ENCODE measurements at places on chromosomes 11 and 22.
A peak's percentile ranks its signal among the peaks of the same experiment; 100 is the strongest.

DNA sequence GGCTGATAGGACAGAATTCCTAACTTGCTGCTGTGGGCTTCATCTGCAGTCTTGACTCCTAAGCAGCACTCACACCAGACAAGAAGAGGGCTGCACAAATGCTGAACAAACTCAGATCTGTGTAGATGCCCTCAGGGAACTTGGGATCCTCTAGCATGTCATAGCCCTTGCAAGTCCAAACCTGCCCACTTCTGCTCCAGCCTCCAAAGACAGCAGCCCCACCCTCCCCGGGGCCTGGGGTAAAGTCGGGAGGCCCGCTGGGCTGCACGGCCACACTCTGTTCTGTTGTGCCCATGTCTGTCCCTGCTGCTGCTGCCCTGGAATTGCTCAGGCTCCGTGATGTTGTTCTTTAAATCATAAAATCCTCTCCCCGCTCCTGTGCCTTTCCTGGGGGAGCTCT lies 28.3 kb downstream of the DRD2 start:
- no peak for DNase-seq

GRCh38 chr11:1302041-1302460 lies 7.4 kb downstream of the TOLLIP start:
- no peak for DNase-seq

GRCh38 chr11:58578635-58579191 lies at the start of gene ZFP91:
Gene ZFP91 (plus strand): TSS chr11:58579063. CDS start chr11:58579282, 219 bp downstream.
- DNase-seq = peak; percentile 98

GRCh38 chr11:65043881-65044501 lies 3.0 kb downstream of the SAC3D1 start:
- no peak for DNase-seq

DNA sequence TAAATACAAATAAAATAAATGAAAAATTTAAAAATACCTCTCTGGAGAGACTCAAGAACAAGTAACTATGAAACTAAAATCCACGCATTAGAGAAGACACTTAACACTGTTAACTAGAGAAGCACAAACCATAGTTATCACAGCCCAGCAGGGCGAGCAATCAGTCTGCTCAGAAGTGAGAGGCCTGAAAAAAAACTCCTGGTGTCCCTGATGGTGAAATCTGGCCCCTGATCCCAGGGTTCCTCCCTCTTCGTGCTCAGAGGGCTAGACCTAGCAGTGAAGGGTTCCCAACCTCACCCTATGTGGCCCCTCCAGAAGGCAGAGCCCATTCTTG lies 49.7 kb upstream of the VPREB1 start:
- DNase-seq = no peak

- DNase-seq = no peak
Measured at GRCh38 chr22:19401483-19401882, 30.1 kb downstream of the HIRA start.

DNA sequence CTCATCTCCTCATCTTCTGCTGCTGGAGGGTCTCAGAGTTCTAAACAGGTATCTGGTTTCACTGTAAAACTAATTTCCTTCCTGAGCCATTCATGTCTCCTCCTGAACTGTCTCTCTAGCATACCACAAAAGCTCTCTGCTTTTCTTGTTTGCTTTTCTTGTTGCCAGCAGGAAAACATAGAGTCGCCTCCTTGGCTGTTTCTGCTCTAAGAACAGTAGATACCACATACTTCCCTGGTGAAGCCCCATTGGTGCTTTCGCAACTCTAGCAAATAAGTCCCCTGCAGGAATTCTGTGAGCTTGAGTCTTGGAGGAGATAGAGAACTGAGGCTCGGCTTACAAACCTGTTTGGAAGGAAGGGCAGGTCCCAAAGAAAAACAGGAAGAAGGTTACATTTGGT lies 7.0 kb downstream of the DIXDC1 start:
- no peak for DNase-seq

GRCh38 chr11:34252651-34253050 lies 105.2 kb downstream of the ABTB2 start:
- no peak for DNase-seq

DNA sequence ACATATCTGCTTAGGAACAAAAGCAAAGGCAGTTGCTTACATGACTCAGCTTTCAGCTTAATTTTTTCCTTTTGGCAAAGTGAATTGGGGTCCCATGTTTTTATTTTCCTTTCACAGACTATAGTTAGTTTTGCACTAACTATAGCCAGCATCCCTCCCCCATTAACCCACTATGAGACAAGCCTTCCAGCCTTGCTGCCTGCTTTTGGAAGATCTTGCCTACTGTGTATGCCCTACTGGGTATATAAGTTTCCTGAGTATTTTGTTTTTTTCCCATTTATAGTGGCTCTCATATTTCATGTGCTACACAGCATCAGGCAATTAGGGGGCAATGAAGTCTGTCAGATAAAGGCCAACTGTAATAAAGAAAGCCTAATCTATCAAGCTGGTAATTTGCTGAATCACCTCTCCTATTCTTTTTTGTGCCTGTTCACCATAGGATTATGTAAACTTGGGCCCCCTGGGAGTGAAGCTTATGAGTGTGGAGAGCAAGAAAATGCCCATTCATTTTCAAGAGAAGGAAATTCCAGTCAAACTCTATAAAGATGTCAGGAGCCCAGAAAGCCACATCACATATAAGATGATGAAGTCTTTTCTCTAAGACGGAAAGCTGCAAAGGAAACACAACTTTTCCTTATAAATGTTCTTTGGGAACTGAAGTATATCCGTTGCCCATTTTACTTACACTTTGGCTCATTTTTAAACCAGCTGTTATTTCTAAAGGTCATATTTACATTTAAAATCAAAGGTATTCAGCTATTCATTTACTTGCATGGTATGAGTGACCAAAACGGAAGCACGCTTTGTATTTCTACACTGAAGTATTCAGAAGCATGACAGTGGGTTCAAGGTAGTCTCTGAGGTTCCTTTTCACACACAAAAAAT lies 64.0 kb downstream of the CCDC83 start:
- DNase-seq = no peak

- peak; percentile 37 for DNase-seq
Measured at GRCh38 chr11:57310630-57311086, 14.1 kb downstream of the TNKS1BP1 start.

- no peak for DNase-seq
Measured at GRCh38 chr11:69298267-69299022, 4.5 kb downstream of the MYEOV start.

GRCh38 chr22:44752285-44753188 lies at the start of gene ARHGAP8:
Gene ARHGAP8 (plus strand): TSS chr22:44752575. CDS start chr22:44786528, 33,953 bp downstream.
- DNase-seq = no peak

DNA sequence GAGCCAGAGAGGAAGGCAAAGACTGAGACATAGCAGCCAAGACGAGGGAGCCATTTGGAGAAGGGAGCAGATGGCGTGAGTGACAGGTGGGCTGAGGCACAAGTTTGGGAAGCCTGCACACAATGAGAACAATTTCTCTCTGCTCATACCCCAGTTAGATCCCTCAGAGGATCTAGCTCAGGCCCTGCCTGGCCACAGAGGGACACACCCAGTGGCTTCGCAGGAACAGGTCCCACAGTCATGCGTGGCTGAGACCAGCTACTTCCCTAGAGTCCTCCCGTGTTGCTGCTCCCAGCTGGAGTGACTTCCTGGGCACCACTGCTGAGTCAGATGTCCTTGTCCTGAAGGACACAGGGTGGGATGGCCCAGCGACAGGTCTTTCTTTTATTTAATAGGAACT lies 33.4 kb upstream of the LYVE1 start:
- DNase-seq = no peak

DNA sequence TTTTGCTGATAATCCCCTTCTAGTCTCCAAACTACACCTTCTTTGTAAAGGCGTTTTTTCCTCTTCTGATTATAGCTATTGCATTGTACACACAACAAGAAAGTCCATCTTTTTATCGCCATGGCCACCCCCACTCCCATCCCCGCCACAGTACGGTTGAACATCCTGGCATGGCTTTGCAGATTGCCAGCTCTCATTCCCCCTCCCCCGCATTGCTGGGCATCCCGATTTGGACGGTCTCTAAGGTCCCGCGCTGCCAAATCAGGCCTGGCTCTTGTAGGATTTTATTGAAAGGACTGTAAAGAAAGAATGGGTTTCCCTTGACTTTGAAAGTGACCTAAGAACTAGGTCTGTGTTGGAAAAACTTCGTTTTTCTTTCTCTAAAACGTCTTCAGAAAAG lies 916 bp upstream of the SLC6A5 start:
- no peak for DNase-seq

DNA sequence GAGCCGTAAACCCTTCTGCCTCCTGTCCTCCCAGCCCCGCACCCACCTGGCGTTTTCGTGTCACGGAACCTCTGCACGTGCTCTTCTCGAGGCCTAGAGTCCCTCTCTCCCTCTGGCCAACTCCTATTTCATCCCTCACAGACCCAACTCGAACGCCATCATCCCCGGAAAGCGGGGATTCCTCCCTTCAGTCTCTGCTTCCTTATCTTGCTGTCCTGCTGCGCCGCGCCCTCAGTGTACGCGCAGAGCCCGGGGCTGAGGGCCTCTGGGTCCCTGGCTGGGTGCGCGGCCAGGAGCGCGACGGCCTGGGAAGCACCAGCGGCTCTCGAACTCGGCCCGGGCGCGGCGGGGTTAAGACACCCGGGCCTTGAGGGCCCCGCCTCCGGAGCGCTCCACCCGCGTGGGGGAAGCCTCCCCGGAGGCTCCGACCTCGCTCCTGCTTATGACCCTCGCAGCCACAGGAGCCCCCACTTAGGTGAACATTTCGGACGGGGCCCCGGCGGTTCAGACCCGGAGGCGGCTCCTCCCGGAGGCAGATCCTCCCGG lies 398 bp upstream of the ATG16L2 start:
- peak; percentile 82 for DNase-seq

- DNase-seq = no peak
Measured at GRCh38 chr11:30009060-30009459, 7.8 kb downstream of the KCNA4 start.

GRCh38 chr11:6417907-6418556 lies 862 bp downstream of the APBB1 start:
- DNase-seq = peak; percentile 23

DNA sequence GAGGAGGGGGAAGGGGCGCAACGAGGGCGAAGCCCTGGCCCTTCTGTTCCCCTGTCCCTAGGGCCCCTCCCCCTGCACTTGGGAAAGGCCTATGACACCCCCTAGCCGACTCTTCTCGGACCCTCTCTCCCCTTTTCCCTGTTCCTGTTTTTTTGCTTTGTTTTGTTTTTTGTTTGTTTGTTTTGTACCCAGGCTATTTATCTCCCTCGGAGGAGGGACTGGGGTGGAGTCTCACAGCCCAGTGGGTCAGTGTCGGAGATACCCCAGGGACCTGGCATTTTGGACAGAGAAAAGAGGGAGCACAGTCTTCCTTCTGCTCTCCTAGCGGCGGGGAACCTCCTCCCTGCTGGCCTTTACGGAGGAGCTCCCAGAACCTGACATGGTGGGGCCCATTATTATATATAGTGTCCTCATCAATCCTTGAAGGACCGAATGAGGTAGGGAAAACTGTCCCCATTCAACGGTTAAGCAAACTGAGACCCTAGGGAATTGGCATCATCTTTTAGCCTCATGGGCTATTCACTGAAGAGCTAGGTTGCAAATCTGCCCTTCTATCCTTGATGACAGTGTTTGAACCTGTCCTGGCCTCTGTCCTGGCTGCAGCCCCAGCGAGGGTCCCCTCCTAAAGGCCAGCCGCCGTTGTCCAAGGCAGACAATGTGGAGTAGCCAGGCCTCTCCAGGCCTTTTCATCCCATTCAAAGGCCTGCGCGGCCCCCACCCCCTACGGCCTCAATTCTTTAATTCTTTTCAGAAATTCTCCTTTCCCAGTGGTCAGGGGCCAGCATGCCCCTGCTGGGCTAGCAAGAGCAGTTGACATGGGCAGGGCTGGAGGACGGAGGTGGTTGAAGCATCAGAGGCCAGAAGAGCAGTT lies 911 bp downstream of the EMID1 start:
- DNase-seq = no peak

- no peak for DNase-seq
Measured at GRCh38 chr22:20420157-20420842, 17.3 kb downstream of the SCARF2 start.

GRCh38 chr11:70570693-70571395 lies 172.5 kb downstream of the CTTN start:
- no peak for DNase-seq

GRCh38 chr11:69718147-69718546 lies 14.3 kb upstream of the FGF19 start:
- DNase-seq = no peak

DNA sequence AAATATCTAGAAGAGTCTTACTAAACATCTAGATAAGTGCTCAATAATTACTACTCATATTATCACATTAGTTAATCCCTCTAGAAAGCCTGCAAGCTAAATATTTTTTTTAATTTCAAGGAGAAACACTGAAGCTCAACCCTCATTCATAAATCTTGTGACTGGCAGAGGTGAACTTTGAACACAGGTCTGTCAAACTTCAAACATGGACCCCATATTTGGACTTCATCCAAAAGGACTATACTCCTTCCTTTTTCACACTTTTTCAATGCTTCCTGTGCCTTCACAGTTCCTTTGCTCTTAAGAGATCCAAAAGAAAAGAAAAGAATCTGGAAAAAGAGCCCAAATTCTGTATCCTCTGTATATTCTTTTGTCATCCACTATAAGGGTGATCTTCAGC lies 28.3 kb upstream of the OR9G4 start:
- no peak for DNase-seq

- DNase-seq = no peak
Measured at GRCh38 chr11:36411202-36411640, 98.9 kb downstream of the TRAF6 start.

DNA sequence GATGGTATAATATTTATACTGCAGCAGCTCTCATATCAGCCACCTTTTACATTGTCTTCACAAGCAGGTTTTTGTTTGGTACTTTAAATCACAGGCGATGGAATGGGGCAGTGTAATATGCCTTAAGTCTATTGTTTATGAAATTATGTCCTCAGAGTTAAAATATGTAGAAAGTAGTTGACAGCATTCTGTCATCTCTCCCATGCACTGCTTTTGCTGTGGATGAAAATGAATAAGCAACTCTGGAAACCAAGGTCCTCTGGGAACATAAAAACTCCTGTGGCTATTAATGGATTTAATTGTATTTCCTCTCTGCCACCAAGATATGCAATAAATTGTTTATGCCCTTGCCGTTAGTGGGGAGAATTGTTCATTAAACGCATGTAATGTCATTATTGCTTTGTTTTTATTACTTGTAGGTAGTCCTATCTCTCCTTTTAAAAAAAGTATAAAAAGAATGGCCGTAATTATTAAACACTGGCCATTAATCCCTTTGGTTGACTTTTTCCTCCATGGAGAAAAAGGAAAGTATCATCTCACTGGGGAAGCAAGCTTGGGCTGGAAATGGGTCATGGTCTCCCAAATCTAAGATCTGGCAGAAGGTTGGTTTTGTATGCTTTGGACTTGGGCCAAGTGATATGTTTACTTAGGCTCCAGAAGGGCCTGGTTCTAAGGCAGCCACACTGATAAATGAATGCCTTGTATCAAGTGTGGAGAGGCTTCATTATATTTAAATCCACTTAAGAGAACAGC lies 13.1 kb downstream of the PACS1 start:
- peak; percentile 84 for DNase-seq
